Activated naive CD4-positive, alpha-beta T cell treated with anti-CD3 and anti-CD28 coated beads, Interleukin-2, amount 10 ng/mL, durations not matched to agents 7 days and 5 days (primary cell): ENCODE measurements at places on chromosomes 11 and 22.

DNA sequence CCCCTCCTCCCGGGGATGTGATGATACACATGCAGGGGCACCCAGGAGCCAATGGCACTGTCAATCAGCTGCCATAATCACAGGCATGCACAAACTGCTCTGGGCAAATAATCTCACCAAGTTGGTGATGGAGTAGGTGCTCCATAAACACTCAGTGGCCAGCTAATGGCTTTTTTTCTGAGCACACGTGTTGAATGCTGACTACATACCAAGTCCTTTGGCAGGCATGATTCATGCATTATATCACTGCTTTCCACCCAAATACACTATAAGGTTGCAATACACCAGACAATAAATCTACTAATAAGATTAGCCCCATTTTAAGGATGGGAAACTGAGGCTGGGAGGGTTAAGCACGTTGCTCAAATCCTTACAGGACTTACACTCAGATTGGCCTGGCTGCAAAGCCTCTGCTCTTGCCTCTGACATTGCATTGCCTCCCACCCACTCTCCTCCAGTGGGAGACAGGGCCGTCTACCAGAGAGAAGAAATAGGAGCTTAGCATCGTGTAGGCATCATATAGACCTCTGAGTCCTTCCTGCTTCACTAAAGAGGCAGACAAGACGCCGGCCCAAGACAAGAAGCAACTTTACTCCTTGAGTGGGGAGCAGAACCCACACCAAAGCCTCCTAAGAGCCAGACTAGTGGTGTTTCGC is 32.7 kb upstream of the ACCSL start:
- no peaks in the 10 kb centered on the region for H3K4me1 ChIP-seq
- H3K27ac ChIP-seq, result no peak overlapping the region
- H3K36me3 ChIP-seq, result no peaks in the 10 kb centered on the region
- peaks cover 22% of the 10 kb centered on the region for H3K27me3 ChIP-seq

- no peak overlapping the region for H3K27ac ChIP-seq
- H3K4me3 ChIP-seq, result no peak overlapping the region
- DNase-seq, result no peak
- H3K36me3 ChIP-seq, result no peaks in the 10 kb centered on the region
Measured at GRCh38 chr22:35870517-35871293, 153.0 kb downstream of the APOL5 start.

- no peak for DNase-seq
- no peaks in the 10 kb centered on the region for H3K36me3 ChIP-seq
- no peak within 1 kb of the TSS for H3K4me3 ChIP-seq
- H3K27ac ChIP-seq, result no peak within 1 kb of the TSS
Measured at GRCh38 chr22:42432020-42432596, at the start of gene NFAM1. Gene NFAM1 (minus strand): TSS chr22:42432403. CDS start chr22:42432357, 46 bp downstream.

GRCh38 chr22:19043121-19044085 is 78.8 kb downstream of the DGCR2 start:
- no peak overlapping the region for H3K4me3 ChIP-seq
- peaks cover 44% of the 10 kb centered on the region for H3K36me3 ChIP-seq
- no peaks in the 10 kb centered on the region for H3K27me3 ChIP-seq
- DNase-seq, result no peak

DNA sequence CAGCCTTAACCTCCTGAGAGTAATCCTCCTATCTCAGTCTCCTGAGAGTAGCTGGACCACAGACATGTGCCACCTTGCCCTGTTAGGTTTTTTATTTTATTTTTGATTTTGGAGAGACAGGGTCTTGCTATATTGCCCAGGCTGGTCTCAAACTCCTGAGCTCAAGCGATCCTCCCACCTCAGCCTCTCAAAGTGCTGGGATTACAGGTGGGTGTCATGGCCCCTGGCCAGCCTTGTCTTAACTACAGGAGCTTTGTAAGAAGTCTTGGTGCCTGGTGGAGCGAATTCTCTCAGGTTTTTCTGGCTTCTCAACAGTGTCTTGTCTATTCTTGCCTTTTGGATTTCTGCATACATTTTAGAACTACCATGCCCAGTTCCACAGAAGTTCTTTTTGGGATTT is 546.4 kb downstream of the TBC1D22A start:
- no peaks in the 10 kb centered on the region for H3K4me1 ChIP-seq
- no peak for DNase-seq
- no peak overlapping the region for H3K4me3 ChIP-seq
- no peak overlapping the region for H3K27ac ChIP-seq

DNA sequence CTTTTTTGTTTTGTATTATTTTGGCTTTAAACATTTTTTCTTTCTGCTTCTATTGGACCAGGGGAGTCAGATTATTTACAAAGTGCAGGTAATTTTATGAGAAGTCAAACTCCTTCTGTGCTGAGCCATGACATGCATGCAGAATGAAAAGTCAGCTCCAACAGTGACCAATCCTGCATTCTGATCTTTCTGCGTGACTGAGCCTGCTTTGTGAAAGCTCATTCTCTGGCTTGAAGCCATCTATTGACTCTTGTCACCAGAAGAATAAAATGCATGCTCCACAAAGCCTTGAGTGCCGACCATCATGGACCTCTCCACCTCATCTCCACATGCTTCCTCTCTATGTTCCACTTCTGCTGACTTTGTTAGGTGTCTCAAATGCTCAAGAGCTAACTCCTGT is 50.2 kb downstream of the MIAT start:
- no peak overlapping the region for H3K4me3 ChIP-seq
- H3K27me3 ChIP-seq, result no peaks in the 10 kb centered on the region
- no peak for DNase-seq

- no peak for DNase-seq
- no peak overlapping the region for H3K4me3 ChIP-seq
- no peaks in the 10 kb centered on the region for H3K27me3 ChIP-seq
- no peaks in the 10 kb centered on the region for H3K4me1 ChIP-seq
- H3K27ac ChIP-seq, result no peak overlapping the region
Measured at GRCh38 chr11:79925570-79925969, 484.7 kb upstream of the TENM4 start.

DNA sequence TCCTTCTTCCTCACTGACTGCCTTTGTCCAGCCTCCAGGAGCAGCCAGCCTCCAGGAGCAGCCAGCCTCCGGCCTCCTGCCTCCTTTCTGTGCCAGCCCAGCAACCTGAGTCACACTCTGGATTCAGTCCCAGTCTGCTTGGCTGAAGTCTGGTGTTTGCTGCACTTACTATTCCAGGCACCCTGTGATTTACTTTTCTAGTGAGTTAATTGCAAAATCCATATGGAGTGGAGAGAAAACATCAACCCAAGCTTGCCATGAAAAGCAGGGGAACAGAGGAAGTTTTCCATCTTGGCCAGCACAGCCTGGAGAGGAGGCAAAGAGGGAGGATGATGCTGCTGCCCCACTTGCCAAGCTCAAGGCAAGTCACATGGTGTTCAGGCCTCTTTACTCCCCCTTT is 400.5 kb downstream of the TENM4 start:
- no peaks in the 10 kb centered on the region for H3K4me1 ChIP-seq
- no peak overlapping the region for H3K4me3 ChIP-seq
- H3K27me3 ChIP-seq, result no peaks in the 10 kb centered on the region
- no peak overlapping the region for H3K27ac ChIP-seq

- H3K27ac ChIP-seq, result peak overlapping the region; percentile 10
- H3K27me3 ChIP-seq, result peaks cover 86% of the 10 kb centered on the region
- DNase-seq, result no peak
- peaks cover 33% of the 10 kb centered on the region for H3K4me1 ChIP-seq
- peak overlapping the region; percentile 17 for H3K4me3 ChIP-seq
Measured at GRCh38 chr22:25420471-25420924, 144.0 kb upstream of the GRK3 start.

- H3K36me3 ChIP-seq, result no peaks in the 10 kb centered on the region
- no peak overlapping the region for H3K4me3 ChIP-seq
- H3K4me1 ChIP-seq, result no peaks in the 10 kb centered on the region
- no peak for DNase-seq
Measured at GRCh38 chr11:26948881-26949280, 45.0 kb upstream of the FIBIN start.

- no peaks in the 10 kb centered on the region for H3K27me3 ChIP-seq
- no peak overlapping the region for H3K27ac ChIP-seq
- H3K4me3 ChIP-seq, result no peak overlapping the region
- no peaks in the 10 kb centered on the region for H3K4me1 ChIP-seq
- H3K36me3 ChIP-seq, result peaks cover 39% of the 10 kb centered on the region
- DNase-seq, result no peak
Measured at GRCh38 chr11:113849713-113850112, 25.7 kb downstream of the USP28 start.
